ENCODE measurements at places on chromosomes 12 and 14.

DNA sequence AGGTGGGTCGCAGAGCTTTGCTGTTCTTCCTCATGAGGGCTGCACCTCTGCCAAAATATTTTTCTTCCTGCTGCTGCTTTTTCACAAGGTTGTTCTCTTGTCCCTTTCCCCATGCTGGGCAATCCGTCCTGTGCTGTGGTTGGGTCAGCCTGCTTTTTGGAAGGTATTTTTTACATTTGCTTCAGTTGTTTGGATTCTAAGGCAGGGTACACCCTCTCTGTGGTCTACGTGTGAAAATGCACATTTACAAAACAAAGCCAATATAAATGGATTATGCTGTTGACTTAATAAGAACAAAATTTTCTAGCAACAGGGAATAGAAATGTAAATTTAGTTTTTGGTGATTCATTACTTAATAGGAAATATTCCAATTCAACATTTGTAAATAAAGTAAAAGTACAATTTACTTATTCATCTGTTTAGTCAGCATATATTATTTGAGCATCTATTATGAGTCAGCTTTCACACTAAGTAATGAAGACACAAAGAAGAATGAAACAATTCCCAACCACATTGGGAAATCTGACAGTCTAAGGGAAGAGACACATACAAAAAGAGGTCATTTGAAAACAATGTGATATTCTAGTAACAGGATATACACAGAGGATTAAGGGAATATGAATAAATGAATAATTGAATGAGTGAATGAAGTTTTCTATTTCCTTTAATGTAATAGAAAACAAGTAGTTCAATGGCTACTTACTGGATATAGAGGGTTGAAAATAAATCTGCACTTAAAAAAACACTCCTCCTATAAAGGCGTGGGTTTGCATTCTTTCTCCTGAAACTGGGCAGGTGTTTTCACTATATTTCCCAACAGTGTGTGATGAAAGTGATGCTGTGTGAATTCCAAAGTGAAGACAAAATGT, 94.6 kb upstream of the PRICKLE1 start:
- no peak overlapping the region for H3K27ac ChIP-seq
- no peak overlapping the region for H3K4me3 ChIP-seq
- DNase-seq: no peak
- H3K27me3 ChIP-seq: no peaks in the 10 kb centered on the region
- H3K4me1 ChIP-seq: peaks cover 7% of the 10 kb centered on the region

GRCh38 chr12:105369014-105369413, 38.5 kb downstream of the C12orf75 start:
- no peak overlapping the region for H3K4me3 ChIP-seq
- DNase-seq: no peak
- H3K27ac ChIP-seq: no peak overlapping the region
- H3K36me3 ChIP-seq: no peaks in the 10 kb centered on the region
- H3K4me1 ChIP-seq: no peaks in the 10 kb centered on the region
- no peaks in the 10 kb centered on the region for H3K27me3 ChIP-seq

GRCh38 chr12:25982416-25982815, 23.9 kb downstream of the RASSF8 start:
- no peaks in the 10 kb centered on the region for H3K27me3 ChIP-seq
- DNase-seq: no peak
- peaks cover 51% of the 10 kb centered on the region for H3K4me1 ChIP-seq
- no peak overlapping the region for H3K27ac ChIP-seq
- H3K4me3 ChIP-seq: no peak overlapping the region

GRCh38 chr14:78921856-78922255, 751.7 kb downstream of the NRXN3 start:
- H3K27me3 ChIP-seq: no peaks in the 10 kb centered on the region
- no peaks in the 10 kb centered on the region for H3K36me3 ChIP-seq
- no peaks in the 10 kb centered on the region for H3K4me1 ChIP-seq
- no peak for DNase-seq
- H3K27ac ChIP-seq: no peak overlapping the region

GRCh38 chr12:70556179-70556869, 80.9 kb downstream of the PTPRB start:
- H3K36me3 ChIP-seq: peaks cover 31% of the 10 kb centered on the region
- peaks cover 26% of the 10 kb centered on the region for H3K4me1 ChIP-seq
- DNase-seq: no peak

- no peak for DNase-seq
- H3K27ac ChIP-seq: no peak overlapping the region
- H3K27me3 ChIP-seq: no peaks in the 10 kb centered on the region
- no peaks in the 10 kb centered on the region for H3K36me3 ChIP-seq
Measured at GRCh38 chr12:86230516-86231146, 25.6 kb downstream of the MGAT4C start.

GRCh38 chr12:19245666-19246065, 116.1 kb downstream of the PLEKHA5 start:
- no peaks in the 10 kb centered on the region for H3K36me3 ChIP-seq
- no peaks in the 10 kb centered on the region for H3K27me3 ChIP-seq
- H3K4me3 ChIP-seq: no peak overlapping the region
- peaks cover 65% of the 10 kb centered on the region for H3K4me1 ChIP-seq
- H3K27ac ChIP-seq: no peak overlapping the region
- no peak for DNase-seq

GRCh38 chr12:20865873-20866272, 55.4 kb downstream of the SLCO1B3 start:
- no peaks in the 10 kb centered on the region for H3K36me3 ChIP-seq
- no peak overlapping the region for H3K4me3 ChIP-seq
- no peak for DNase-seq
- H3K4me1 ChIP-seq: no peaks in the 10 kb centered on the region

DNA sequence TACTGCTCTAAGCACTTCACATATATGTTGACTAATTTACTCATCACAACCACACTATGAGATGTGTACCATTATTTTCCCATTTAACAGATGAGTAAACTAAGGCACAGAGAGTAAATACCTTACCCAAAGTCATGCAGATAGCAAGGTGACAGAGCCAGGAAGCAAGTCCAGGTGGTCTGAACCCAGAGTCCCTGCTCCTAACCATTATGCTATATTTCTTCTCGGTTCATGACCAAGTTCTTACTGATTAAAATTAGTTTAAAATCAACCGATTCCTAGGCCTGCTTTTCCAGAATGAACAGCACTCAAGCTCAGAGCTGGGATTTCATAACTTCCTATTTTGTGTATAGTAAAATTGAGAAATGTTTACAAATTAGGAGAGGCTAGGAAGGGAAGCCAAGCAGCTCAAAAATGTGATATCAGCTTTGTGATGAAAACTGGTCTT, 85.5 kb upstream of the EGLN3 start:
- peaks cover 38% of the 10 kb centered on the region for H3K4me1 ChIP-seq
- H3K27me3 ChIP-seq: no peaks in the 10 kb centered on the region
- peak overlapping the region; percentile 92 for H3K27ac ChIP-seq
- no peak overlapping the region for H3K4me3 ChIP-seq
- DNase-seq: no peak

GRCh38 chr14:85597701-85598100, 67.8 kb downstream of the FLRT2 start:
- H3K36me3 ChIP-seq: no peaks in the 10 kb centered on the region
- H3K4me3 ChIP-seq: no peak overlapping the region
- DNase-seq: no peak
- no peak overlapping the region for H3K27ac ChIP-seq
- H3K4me1 ChIP-seq: no peaks in the 10 kb centered on the region
- H3K27me3 ChIP-seq: no peaks in the 10 kb centered on the region

GRCh38 chr12:54324617-54325441, at the start of gene COPZ1:
COPZ1 (plus strand) TSS chr12:54325131; CDS start chr12:54325164, 33 bp downstream.
- H3K4me3 ChIP-seq: peak within 1 kb of the TSS; percentile 98
- DNase-seq: peak; percentile 92
- H3K4me1 ChIP-seq: peaks cover 49% of the 10 kb centered on the region
- H3K36me3 ChIP-seq: no peaks in the 10 kb centered on the region
- no peaks in the 10 kb centered on the region for H3K27me3 ChIP-seq
- H3K27ac ChIP-seq: peak within 1 kb of the TSS; percentile 93

- H3K27ac ChIP-seq: no peak within 1 kb of the TSS
- no peak within 1 kb of the TSS for H3K4me3 ChIP-seq
- no peaks in the 10 kb centered on the region for H3K36me3 ChIP-seq
- H3K27me3 ChIP-seq: no peaks in the 10 kb centered on the region
- DNase-seq: no peak
- H3K4me1 ChIP-seq: peaks cover 4% of the 10 kb centered on the region
Measured at GRCh38 chr12:2857021-2857431, at the start of gene TEX52. TEX52 (minus strand) TSS chr12:2857039; CDS start chr12:2857026, 13 bp downstream.

DNA sequence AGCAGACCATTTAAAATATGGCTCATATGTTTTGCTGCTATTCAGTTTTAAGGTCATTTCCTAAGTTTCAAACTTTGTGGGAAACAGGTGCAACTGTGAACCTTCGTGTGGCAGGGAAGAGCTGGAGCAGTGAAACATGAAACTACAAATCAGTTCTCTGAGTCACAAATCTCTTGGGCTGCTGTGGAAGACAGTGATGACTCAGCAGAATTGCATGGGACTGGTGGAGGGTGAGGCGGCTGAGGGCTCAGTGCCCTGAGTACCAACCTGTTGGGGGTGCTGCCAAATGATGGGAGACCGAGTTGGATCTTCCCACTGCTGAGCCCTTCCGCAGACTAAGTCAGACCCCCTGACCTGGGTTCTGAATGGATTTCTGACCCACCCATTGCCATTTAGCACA, 8.4 kb upstream of the CALM1 start:
- no peaks in the 10 kb centered on the region for H3K36me3 ChIP-seq
- H3K27ac ChIP-seq: peak overlapping the region; percentile 13
- H3K4me1 ChIP-seq: peaks cover 24% of the 10 kb centered on the region
- no peak overlapping the region for H3K4me3 ChIP-seq
- DNase-seq: no peak

DNA sequence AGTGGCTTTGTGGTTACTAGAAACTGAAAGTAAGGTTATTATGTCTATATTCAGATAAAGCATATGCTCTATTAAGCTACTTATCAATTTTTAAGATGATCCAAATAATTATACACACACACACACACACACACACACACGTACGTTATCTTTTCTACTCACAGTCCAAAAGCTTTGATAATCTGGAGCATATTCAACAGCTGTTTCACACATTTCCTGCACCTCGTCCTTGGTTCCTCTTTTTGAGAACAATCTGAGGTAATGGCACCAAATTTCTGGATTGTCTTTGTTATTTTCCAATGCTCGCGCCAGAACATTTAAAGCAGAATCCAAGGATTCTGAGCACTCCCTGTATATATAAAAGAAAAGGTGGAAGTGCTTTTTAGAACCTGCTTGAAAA, 37.5 kb downstream of the ZFC3H1 start:
- no peak overlapping the region for H3K4me3 ChIP-seq
- H3K4me1 ChIP-seq: peaks cover 21% of the 10 kb centered on the region
- peaks cover 91% of the 10 kb centered on the region for H3K36me3 ChIP-seq
- peak overlapping the region; percentile 31 for H3K27ac ChIP-seq
- H3K27me3 ChIP-seq: no peaks in the 10 kb centered on the region

DNA sequence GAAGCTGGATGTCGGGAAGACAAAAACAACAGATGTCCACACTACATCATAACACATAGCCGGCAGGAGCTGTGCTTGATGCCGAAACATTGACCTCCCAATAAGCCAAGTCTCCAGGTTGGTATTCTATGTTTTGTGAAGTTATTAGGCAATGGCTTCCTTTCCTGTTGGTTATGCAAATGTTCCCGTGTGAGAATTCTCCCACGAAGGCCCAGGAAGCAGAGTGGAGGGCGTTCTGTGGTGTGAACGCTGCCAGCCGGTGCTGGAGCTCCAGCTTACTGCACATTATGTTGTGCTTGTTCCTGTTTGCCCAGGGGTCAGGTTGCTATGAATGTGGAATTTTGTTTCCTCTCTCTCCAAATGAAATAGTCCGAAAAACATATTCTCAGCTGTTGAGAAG, 156.4 kb upstream of the HMGA2 start:
- H3K4me1 ChIP-seq: no peaks in the 10 kb centered on the region
- no peaks in the 10 kb centered on the region for H3K36me3 ChIP-seq
- DNase-seq: no peak
- H3K27ac ChIP-seq: no peak overlapping the region

Measured in left ventricle myocardium inferior (tissue), 1 donor.